DMS79 treated with DMSO at 0.1 percent for 48 hours (cell line): ENCODE measurements at places on chromosomes 1 and 21.

DNA sequence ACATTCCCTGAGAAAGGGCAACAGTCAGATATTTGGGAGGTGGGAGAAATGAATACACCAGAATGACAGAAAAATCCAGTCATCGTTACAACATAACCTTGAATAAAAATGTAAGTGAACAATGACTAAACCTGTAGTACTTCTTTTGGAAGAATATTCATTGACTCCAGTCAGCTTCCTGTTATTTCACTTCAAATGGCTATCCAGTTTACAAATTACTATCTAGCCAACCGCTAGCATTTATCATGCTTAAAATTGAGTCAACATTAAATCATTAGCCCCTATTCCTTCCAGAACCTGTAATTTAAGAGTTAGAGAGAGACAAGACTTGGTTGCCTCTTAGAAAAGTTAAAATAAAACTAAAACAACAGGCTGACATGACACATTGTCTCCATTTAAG is 33.6 kb downstream of the WLS start:
- DNase-seq = no peak

- DNase-seq = no peak
Measured at GRCh38 chr1:205199931-205200299, 11.6 kb downstream of the DSTYK start.

GRCh38 chr1:61215119-61215518 is 132.8 kb downstream of the NFIA start:
- no peak for DNase-seq

DNA sequence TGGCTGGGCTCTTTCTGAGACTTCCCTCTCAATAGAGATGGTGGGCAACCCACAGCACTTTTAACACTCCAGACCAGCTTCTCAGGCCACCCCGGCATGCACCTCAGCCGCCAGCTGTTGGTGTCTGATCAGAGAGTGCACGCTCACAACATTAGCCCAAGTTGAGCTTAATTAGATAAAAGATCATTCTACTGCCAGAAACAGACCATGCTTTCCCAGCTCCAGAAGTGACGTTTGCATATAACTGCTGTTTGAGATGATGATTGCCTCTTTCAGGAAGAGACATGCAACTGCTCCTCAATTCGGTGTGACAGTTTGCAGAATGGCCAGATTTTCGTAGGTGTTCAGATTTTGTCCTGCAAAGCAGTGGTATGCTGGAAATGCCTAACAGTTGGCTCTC is 285.3 kb upstream of the VAMP3 start:
- DNase-seq = no peak

- DNase-seq = no peak
Measured at GRCh38 chr1:182656842-182657397, 27.5 kb downstream of the RGS8 start.

GRCh38 chr1:89622895-89623294 is 10.0 kb upstream of the LRRC8C start:
- DNase-seq = no peak

DNA sequence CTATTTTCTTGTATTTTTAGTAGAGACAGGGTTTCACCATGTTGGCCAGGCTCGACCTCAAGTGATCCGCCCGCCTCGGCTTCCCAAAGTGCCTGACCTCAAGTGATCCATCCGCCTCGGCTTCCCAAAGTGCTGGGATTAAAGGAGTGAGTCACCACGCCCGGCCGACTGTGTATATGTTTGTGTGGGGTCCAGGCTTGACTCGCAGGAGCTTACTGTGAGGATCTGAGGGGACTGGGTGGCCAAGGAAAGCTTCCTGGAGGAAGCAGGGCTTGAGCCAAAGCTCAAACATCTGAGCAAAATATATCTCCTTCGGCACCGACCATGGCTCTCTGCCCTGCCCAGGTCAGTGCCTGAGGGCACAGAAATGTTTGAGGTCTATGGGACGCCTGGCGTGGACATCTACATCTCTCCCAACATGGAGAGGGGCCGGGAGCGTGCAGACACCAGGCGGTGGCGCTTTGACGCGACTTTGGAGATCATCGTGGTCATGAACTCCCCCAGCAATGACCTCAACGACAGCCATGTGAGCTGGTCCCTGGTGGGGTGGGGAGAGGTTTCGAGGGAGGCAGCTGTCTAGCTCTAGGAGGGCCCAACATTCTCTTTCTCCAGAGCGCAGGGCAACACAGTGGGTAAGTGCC is 10.5 kb downstream of the PADI3 start:
- no peak for DNase-seq

DNA sequence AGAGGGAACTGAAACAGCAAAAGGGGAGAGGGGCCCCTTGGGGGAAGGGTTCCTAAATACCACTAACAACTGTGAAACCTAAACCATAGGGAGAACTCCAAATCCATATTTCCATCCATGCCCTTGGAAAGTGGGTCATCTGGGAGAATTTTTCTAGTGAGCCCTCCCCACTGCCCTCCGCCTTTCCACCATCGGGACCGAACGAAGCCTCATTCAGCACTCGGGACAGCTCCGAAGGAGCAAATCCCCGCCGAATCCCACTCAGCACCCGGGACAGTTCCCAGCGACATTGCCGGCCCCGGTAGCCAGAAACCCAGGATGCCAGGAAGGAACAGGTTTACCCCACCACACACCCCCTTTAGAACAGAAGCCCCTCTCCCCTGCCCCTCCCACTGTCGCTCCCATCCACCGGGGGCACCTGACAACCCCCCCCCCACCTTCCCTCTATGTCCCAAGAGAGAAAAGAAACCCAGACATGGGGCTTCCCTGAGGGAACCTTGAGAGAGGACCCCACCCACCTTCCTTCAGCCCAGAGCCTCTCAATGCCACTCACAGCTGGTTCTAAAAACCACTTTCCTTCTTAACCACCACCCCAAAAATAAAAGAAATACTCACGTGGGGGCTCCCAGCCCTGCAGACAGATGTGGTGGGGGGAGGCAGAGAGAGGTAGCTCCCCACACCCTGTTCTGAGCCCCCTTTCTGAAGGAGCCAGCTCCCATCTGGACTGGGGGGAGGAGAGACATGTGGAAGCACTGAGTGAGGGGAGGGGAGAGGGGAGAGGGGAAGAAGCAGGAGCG is 4.5 kb downstream of the DLGAP3 start:
- no peak for DNase-seq

GRCh38 chr1:230307213-230307612 is 118.9 kb downstream of the PGBD5 start:
- DNase-seq = peak; percentile 8

GRCh38 chr1:6384962-6385361 is 8.6 kb downstream of the ACOT7 start:
- DNase-seq = peak; percentile 78

DNA sequence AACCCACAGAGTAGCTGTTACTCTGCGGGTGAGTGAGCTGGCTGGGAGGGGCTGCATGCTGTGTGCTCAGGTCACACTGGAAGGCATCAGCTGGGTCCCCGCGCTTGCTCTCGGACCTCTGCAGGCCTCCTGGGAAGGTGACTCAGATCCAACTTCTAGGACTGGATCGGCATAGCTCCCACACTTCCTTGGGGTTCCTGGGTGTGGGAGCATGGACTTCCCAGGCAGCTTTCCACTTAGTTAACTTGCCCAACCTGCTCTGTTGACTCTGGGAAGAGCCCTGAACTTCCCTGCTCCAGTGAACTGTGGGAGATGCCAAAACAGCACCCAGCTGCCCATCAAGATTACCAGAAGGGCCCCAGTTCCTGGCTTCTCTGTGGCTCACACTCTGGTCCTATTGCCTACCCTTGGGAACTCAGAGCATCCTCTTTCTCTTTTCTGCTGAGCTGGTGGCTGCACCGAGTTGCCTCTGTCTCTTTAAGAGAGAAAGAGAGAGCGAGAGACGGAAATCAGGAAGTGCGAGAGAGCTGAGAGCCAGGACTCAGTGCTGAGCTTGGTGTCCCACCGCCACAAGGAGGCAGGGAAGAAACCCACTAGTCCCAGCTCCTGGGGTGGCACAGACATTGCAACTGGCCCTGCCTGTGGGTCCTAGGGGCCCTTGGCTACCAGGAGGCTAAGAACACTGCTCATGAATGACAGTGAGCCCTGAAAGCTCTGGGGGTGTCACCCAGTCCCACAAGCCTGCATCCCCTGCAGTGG is at the start of gene IKBKE:
TSS of gene IKBKE (plus strand) at position 544 of the 759 bp plus-strand sequence. CDS start 2,752 bp downstream, outside the sequence.
- DNase-seq = peak; percentile 56

- DNase-seq = no peak
Measured at GRCh38 chr1:6041432-6042062, 4.1 kb upstream of the KCNAB2 start.

DNA sequence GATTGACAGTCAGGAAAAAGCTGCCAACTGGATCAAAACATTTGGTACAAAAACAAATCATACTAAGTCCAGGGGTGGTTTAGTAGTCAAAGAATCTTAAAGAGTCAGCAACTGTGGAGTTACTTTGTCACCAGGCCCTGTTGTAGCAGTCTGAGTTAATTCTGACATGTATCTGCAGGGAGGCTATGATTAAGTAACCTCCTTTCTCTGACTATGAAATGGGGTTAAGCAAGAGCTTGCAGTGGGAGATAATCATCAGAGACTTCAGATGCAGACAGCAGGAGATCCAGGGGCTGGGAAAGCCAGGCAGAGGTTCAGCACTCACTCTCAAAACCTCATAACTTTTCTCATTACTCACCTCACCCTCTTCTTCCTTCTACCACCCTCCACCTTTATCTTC is 99.2 kb upstream of the BTG3 start:
- DNase-seq = no peak
